ENCODE measurements at places on chromosomes 6 and 20.

DNA sequence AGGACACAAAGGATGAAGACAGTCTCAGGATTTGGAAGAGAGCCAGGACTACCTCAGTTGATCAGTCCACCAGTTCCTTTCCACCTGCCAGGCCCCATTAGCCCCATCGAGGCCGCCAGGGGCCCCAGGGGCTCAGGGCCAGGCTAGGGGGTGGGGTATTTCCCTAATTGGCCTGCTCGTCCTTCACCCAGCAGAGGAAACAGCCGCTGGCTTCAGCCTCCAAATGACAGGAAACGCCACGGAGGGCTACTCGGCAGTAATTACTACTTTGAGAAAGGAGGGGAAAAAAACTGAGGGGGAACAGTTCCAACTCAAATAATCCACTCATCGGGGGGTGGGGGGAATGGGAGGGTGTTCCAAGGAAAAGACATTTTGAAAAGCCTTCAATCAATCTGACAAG is 42.7 kb downstream of the MAFB start:
- DNase-seq: no peak

GRCh38 chr6:105785066-105785811 is 300.9 kb upstream of the PRDM1 start:
- DNase-seq: no peak

- DNase-seq: no peak
Measured at GRCh38 chr6:107540465-107540857, 50.5 kb downstream of the SOBP start.

DNA sequence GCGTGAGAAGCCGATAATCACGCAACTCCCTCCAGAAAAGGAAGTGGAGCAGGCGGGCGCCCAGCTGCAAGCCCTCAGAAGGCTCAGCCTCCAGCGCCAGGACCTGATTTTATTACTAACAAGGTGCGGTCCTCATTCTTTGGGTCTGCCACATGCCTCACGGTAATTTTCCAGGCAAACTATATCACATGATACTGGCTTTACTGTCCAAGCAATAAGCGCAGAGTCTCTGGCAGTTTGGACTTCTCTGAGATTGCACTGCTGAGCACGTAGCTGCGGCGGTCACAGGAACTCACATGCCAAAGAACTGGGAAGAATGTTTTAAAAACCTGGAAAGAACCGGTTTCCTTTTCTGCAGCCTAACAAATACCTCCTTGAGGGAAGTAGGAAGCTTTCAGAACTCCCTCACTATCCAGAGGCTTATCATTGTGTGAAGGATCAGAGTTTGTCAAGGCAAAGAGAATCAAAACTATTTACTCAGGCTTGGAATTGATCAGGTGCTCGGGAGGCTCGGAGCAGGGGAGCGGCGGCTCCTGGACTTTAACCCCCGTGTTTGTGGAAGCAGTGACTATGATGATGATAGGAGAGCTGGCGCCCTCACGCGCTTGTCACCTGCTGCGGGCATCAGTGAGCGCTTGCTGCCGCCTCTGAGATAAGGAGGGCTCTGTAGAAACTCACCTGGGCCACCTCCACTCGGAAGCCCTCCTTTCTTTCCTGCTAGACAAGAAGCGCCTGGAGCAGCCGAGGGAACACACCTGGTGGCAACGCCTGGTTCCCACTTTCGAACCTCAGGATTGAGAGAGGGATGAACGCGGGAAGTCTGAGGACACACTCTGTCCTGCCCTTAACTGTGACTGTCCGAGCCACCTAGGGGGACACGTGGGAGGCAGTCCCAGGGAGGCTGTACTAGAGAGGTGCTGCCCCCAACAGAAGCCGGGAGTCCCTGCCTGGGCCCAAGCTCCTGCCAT is 27.2 kb upstream of the SYNJ2 start:
- peak; percentile 88 for DNase-seq

DNA sequence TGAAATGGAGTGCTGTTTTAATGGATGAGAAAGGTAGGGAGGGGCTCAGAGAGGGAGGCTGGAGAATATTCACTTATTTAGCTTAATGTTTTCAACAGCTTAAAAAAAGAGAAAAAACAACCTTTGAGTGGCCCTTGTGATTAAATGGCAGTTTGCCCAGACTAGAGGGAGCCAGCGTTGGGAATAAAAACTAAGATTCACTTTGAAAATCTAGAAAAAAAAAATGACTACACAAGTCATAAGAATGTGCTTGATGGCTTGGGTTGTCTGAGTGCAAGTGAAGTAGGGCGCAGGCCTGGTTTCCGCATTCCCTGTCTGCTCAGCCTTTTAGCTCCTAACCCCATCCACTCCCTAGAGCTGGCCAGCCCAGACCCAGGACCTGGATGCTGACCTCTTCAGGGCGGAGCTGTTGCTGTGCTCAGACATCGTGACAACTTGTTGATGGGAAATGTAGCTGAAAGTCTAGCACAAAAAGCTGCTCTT is 28.9 kb downstream of the UTRN start:
- DNase-seq: no peak

DNA sequence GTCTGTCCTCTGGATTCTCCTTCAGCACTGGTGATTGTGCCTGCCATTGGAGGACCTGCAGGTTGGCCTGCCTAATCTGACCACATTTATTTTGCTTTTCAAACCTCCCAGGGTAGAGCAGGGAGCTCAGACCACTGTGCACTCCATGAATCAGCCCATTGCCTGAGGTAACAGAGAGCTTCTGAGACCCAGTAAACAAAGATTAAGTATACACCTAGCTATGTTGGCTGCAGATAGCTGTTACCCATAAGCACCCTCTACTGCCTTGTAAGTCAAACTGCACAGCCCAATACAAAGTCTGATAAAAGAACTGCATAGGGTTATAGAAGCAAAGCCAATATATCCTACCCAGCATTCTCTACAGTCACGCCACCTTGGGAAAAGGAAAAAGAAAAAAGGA is 338.7 kb downstream of the HTR1B start:
- no peak for DNase-seq

DNA sequence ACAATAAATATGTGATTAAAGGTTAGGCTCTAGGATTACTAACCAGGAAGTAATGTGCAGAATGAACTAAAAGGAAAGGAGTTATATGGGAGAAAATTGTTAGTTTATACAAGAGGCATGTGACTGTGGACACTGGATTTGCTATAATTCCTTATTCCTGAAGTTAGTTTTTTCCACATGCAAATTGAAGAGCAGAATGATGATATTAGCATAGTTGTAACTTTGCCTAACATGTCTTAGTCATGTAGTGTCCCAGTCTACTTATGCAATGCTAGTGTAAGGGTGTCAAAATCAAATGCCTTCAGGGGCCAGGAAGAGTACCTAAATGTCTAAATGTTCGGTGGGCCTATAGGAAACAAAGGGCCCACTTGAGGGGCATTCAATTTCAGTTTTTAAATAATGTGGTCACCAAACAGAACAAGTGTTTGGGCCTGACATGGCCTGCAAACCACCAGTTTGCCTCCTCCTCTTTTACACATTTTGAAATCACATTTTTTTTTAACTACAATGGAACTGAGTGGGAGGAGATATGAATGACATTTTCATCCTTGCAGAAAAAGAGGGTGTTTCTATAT is 28.0 kb upstream of the CEP85L start:
- DNase-seq: no peak

DNA sequence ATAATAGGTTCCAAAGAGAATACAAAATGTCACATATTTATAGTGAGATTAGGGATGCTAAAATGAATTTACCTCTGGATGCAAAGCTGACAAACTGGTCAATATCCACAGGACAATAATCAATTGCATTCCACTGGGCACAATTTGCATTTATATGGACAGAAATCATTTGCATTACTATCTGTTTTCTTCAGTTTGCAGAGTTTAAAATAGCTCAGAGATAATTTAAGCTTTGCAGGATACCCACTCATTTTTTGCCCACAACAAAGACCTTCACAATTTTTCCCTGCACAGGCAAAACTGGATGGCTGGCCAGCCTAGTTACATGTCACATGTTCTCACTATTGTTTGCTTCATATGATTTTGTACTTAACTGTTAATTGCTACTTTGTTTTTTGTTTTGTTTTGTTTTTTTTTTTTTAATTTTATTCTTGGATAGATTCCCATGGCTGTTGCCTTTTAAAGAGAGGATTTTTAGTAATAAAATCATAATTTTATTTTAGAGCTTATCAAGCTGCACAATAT is 483.5 kb downstream of the UTRN start:
- DNase-seq: no peak

- peak; percentile 63 for DNase-seq
Measured at GRCh38 chr20:37901654-37902503, 1.0 kb upstream of the VSTM2L start.

DNA sequence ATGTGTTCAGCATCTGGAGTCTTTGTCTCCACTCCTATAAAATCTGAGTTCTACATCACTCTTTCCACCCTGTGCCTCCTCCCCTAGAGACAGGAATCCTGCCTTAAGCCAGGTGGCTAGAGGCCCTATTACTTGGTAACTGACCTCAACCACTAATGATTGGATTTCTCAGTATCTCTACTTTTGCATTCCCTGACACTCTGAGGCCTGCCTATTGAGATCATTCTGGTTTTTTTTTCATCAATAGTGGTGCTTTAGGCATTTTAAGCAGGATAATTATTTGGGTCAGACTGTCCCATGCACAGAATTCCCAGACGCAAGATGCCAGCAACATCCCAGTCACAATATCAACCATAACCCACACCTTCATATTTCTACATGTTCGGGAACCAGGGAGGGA is 3.9 kb upstream of the GCM1 start:
- peak; percentile 92 for DNase-seq

- DNase-seq: peak; percentile 75
Measured at GRCh38 chr6:57013521-57013926, 33.0 kb upstream of the KIAA1586 start.

DNA sequence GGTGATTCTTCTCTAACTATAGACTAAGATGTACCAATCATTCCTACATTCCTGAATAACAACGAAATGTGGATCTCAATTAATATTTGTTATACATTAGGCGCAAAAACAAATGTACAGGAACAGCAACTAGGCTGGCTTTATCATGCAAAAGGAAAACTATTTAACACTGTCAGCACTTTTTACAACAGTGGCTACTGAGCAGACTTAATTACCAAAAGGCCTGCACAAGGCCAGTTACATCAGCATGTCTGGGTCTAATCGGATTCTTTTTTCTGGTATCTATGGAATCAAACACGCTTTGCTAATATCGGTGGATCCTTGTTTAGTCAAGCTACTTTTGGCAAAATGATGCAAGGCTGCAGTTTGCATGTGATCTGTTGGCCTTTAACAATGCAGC is 176.5 kb downstream of the UBE3D start:
- no peak for DNase-seq

GRCh38 chr6:24229696-24230405 is 103.8 kb downstream of the NRSN1 start:
- DNase-seq: no peak

DNA sequence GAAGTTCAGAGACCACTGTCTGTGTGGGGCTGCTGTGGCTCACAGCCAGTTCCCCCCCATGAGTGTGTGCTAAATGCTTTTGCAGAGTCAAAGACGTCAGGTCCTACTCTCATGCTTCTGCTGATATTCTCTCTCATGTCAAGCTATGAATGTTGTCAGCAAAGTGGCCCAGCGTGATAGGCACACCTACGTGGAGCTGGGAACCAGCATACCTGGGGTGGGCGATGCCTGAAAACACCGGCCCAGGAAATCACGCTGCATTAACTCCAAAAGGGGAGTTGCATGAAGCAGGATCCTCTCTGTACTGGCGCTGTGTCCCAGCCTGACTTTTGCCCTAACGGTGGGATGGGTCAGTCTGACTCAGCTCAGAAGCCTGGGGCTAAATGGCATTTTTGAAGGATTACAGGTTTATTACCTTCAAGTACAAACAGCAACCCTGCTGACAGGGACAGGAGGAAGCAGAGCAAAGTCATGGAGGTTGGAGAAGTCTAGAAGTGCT is 9.0 kb upstream of the MRPS10 start:
- peak; percentile 99 for DNase-seq

GRCh38 chr20:34514897-34515483 is 1.2 kb upstream of the DYNLRB1 start:
- no peak for DNase-seq

- no peak for DNase-seq
Measured at GRCh38 chr6:110558575-110558974, 82.2 kb upstream of the SLC22A16 start.

- no peak for DNase-seq
Measured at GRCh38 chr20:23241416-23241815, 109.2 kb upstream of the NXT1 start.

DNA sequence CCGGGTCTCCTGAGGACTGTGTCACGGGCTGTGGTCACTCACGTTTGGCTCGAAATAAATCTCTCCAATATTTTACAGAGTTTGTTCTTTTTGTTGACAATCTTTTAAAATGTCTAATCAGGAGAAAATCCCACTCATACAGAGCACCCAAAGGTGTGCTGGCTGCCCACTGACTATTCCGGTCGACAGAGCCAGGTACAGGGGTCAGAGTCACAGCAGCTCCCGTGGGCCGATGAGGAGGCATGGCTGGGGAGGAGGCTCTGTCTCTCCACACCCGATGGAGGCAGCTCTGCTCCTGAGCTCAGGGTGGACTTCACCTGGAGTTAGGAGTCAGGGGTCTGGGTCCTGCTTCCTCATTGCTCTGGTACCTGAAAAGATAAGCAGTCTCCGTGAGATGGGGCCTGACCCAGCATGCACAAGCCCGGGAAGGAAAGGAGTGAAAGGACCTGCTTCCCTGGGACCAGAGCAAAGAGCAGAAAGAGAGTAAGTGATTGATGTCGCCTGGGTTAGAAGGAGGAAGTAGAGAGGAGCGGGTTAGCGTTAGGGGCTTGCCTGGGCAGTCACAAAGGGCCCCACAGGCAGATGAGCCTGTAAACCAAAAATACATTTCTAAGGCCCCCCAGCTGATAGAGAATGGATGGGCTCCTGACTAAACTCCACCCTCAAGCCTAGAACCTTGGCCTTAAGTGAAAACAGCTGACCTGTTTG is 53.5 kb upstream of the UNC93A start:
- DNase-seq: no peak

Measured in trophoblast cell (in vitro differentiated cells and primary cell).